Effector memory CD4-positive, alpha-beta T cell (primary cell): ENCODE measurements at places on chromosomes 5 and 9.

DNA sequence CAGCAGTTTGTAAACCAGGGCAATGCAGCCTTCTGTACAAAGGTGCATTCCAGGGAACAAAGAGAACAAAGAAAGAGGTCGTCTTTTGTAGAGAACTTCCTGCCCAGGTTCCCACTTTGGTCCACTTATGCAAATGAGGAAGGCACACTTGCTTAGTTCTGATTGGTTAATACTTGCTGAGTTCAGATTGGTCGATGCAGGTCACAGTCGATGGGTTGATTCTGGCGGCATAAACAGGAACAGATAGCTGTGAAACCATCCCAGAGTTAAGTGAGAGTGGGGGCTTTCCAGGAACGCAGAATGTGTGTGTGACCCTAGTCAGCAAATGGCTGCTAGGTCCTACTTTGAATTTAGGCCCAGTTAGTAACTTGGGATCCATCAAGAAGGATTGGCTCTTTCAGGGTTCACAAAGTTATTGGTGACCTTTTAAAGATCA is 1.8 kb upstream of the ADAMTS13 start:
- no peak for DNase-seq

GRCh38 chr9:91207729-91208418 is 153.8 kb downstream of the AUH start:
- DNase-seq: no peak

GRCh38 chr5:89137148-89137547 is 254.2 kb upstream of the MEF2C start:
- DNase-seq: no peak

GRCh38 chr5:40877371-40877988 is 31.8 kb upstream of the C7 start:
- no peak for DNase-seq

DNA sequence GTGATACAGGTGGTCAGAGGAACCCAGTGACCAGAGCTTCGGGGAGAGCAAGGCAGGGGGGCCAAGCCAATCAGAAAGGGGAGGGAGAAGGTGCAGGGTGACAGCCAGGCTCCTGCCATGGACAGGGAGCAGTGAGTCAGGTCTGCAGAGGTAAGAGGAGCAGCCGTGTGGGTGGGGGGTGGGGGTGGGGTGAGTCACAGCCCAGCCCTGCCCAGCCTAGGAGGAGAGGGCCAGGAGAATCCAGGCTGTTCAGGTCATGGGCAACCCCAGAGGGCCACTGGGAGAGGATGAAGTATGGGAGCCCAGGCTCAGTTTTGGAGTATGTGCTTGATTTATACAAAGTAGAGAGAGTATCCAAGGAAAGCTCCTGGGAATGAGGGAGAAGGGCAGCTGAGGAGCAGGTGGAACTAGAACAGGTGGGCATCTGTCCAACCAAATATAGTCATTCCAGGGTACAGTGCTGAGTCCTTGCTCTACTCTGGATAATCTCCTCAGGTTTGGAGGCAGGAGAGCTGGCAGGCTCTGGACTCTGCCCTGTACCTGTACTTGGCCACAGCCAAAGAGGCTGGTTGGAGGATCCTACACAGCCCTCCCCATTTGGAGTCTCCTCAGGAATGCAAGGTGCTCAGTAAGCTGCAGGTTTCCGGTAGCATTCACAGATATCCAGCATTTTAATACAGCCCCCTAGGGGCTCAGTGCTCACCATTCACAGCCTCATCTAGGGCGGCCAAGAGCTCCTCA is 1.6 kb downstream of the HBEGF start:
- no peak for DNase-seq

GRCh38 chr5:156526081-156526925 is 199.3 kb downstream of the SGCD start:
- DNase-seq: no peak

DNA sequence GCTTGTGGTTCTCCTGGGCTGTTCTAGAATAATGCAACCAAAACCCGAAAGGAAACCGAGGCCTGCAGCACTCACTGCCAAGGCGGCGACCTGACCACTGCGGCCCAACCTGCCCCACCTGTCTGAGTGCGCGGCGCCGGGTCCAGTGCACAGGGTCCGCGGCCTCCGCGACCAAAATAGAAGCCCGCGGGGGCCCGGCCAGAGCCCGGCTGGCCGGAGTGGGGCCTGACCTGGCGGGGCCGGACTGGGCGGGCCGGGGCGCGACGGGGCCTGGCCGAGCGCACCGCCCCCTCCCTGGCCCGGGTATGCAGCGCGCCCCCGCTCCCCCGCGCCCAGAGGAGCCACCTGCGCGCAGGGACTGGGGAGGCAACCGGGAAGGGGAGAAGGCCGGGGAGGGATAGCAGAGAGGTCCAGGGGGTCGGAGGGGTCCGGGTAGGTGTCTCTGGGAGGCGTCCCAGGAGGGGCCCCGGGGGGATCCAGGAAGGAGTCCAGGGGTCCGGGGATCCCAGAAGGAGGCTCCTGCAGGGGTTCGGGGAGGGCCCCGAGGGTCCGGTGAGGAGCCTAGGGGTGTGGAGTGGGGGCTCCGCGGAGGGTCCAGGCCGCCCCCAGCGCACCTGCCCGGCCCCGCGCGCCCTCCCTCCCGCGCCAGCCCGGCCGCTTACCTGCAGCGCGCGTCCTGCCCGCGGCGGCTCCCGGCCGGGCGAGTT is 503 bp downstream of the SEMA4D start:
- no peak for DNase-seq

GRCh38 chr9:27206041-27206440 is 90.9 kb downstream of the EQTN start:
- DNase-seq: no peak
